ENCODE measurements at places on chromosomes 5 and 9. TPM values are rescaled to one million over a fixed set of nuclear protein-coding genes. Genes with fewer than 3 reads are reported as not detected.

The CSF2 gene
- total RNA-seq = not detected

The MEIKIN gene
- total RNA-seq = not detected

The PFN3 gene
- not detected for total RNA-seq

The PCDHA1 gene
- total RNA-seq = not detected

The ROPN1L gene
- 1.0 TPM for total RNA-seq

The LCNL1 gene
- total RNA-seq = 9.6 TPM

Measured in left cardiac atrium (tissue), 4 donors.